CD4-positive, alpha-beta T cell treated with Interleukin-17A for 1 hour (primary cell): ENCODE measurements at places on chromosomes 16 and 17.

DNA sequence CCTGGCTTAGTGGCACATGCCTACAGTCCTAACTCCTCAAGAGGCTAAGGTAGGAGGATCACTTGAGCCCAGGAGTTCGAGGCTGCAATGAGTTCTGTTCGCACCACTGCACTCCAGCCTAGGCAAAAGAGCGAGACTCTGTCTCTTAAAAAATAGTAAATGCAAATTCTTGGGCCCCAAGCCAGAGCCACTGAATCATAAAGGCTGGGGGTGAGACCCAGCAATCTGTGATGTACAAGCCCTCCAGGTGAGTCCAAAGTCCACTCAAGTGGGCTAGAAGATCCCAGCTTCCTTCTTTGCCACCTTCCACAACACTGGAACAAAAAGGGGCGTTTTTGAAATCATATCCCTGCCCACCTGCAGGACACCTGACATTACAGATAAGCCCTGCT lies 16.9 kb downstream of the TRIM25 start:
- no peak for DNase-seq

GRCh38 chr16:55379876-55380390 lies 55.9 kb downstream of the IRX6 start:
- no peak for DNase-seq

GRCh38 chr17:70205401-70205800 lies 36.1 kb downstream of the KCNJ2 start:
- no peak for DNase-seq

DNA sequence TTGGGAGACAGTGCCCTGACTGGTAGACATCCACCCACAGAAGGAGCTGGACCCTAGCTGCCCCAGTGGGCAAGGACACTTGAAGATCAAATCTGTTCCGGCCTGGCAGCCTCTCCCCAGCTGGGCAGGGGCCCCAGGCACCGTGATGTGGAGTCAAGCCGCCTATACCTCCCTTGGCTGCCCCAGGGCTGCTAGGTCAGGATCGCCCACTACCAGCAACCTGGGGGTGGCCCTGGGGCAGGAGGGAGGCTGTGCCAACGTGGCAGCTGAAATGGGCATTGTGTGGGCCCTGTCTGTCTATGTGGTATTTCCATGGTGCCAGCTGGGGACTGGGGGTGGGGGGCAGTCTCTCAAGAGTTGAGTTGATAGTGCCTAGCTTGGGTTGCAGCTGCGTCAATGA lies 941 bp downstream of the PDK2 start:
- no peak for DNase-seq

DNA sequence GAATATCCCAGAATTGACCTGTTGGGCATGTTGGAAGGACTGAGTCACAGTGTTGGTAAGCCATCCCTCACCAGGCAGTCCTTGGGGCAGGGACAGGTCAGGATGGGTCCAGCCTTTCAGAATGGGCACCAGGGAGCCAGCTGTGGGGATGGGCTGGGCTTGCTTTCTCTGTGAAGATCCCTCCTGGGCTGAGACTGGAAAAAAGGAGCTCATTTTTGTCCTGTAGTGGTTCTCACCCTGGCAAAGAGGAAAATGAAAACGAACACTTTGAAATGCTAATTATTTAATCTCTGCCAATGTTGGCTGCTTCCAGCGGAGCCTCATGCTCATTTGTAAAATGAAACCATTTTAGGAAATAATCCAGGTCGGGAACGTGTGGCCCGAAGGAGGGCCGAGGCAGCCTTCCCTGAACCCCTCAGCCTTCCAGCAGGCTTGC lies 237.5 kb upstream of the SALL1 start:
- DNase-seq = no peak

DNA sequence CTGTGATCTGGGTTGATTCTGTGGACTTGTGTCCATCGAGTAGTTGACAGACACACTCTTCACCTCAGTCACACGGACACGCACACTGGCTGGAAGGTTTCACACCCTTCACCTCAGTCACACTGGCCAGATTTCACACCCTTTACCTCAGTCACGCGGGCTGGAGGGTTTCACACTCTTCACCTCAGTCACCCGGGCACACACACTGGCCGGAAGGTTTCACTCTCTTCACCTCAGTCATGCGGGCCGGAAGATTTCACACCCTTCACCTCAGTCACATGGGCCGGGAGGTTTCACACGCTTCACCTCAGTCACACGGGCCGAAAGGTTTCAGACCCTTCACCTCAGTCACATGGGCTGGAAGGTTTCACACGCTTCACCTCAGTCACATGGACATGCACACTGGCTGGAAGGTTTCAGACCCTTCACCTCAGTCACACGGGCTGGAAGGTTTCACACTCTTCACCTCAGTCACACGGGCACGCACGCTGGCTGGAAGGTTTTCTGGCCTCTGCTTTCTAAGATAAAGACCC lies 96.2 kb downstream of the PGS1 start:
- DNase-seq = peak; percentile 51

DNA sequence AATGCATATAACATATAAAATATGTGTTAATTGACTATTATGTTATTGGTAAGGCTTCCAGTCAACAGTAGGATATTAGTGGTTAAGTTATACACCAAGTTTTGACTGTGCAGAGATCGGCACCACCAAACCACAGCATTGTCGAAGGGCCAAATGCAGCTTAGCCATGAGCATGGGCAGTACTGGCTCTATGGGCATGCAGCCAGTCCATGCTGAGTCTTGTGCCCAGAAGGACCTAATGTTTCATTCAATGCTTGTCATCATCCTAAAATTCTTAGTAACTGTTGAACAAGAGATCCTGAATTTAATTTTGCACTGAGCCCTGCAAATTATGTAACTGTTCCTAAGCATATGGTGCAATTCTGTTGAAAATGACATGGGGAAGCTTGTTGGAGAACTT lies 233.4 kb upstream of the HS3ST3A1 start:
- no peak for DNase-seq

DNA sequence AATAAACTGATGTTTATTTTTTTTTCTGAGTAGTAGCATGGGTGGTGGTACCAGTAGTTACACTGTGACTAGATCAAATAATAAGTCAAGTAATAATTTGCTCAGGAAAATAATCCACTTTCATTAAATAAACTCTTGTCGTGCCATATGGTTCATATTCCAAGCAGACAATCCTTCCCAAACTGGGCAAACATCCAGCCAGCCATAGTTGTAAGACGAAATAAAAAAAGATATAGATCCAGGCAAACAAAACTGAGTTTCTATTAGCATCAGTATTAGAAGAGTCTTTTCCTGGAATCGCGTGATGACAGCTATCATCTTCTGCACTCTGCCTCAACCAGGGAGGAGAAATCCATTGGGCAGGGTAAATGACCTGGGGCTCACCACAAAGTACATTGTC lies 508.4 kb upstream of the GOT2 start:
- no peak for DNase-seq

DNA sequence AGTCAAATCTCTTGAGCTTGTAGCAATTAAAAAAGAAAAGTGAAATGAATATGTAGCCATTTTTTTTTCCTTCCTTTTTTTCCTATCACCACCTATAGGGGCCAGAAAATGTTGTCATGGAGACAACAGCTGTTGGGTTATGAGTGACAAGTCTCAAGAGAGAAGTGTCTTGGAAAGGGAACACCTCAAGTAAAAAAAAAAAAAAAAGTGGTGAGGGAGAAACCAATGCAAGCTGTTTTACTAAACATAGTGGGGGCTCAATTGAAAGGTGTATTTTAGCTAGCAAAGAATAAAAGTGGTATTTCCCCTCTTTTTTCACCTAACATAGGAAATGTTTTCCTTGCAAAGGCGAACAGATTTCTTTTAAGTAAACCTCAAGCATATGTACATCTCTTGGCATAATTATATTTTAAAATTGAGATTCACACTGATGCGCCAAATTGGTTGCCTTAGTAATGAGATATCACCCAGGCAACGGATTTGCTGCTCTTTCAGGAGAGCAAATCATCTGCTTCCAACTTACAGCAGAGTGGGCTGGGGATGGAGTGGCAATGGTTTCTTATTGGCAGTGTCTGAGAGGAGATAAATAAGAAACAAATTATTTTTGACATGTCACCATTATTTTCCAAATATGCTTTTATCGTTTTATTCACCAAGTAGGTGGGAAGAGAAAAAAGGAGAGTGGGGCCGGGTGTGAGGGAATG lies 183.6 kb downstream of the MYO1D start:
- DNase-seq = no peak

DNA sequence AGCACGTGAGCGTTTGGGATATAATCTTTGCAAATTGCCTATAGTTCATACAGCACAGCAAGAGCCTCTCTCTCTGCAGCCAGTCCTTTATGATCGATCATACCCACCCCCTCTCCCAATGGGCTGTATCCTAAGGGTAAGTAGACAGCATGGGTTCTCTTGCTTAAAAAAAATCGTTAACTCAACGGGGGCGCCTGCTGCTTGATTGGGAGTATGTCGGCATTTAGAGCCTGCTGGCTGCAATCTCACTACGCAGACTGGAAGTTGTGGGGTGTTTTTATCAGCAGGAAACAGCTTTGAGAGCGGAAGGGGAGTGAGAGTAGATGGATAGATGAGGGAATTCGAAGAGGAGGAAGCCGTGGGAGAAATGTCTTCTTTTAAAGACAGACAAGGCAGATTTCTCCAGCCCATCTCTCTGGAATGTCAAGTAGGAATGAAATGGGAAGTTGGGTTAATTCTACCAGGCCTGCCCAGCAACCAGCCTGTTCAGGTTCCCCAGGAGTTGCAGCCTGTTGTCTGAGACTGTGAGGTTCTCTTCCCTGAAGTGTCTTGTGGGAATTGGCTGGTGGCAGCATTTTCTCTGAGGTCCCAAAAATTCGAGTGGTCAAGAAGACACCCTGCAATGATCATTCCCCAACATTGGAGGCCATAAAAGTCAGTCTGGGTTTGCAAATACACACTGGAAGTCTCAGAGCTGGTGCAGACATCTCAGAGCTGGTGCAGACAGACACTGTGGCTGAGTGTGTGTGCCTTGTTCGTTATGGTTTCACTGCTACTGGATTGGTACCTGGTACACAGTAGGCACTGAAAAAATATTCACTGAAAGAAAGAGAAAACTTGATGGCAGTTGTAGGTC lies 65.6 kb downstream of the PRKCB start:
- DNase-seq = no peak

- no peak for DNase-seq
Observed at GRCh38 chr17:40313668-40314583, 4.9 kb downstream of the RARA start.

DNA sequence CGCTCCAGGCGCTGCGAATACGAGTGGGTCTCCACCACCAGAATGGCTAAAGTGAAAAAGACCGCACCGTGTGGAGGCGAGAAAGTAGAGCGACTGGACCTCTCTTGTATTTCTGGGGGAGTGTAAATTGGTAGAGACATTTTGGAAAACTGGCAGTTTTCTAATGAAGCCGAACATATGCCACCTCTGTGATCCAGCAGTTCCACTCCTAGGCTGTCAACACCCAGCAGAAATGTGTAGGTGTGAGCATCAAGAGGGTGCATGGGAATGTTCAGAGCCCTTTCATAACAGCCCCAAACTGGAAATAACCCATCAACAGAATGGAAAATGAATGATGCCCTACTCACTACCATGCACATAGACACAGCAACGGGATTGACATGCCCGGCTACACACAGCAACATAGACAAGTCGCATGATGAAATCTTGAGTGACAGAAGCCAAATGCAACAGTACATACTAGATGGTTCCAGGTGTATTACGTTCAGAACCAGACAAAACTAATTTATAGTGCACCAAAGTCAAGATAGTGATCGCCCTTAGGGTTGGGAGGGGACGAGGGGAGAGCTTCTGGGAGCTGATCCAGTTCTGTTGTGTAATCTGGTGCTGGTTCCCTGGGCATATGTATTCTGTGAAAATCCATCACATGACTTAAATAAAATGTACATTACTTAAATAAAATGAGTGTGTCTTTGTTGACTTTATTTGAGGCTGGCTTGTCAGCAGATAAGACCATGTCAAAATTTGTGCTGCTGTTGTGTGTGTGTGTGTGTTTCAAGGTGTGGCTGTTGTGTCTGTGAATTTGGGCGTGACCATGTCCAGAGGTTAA lies 877 bp upstream of the BCL7C start:
- DNase-seq = peak; percentile 20

GRCh38 chr16:10767127-10767526 lies 23.5 kb downstream of the NUBP1 start:
- DNase-seq = no peak

GRCh38 chr16:85879975-85880831 lies 18.8 kb upstream of the IRF8 start:
- DNase-seq = no peak

- no peak for DNase-seq
Observed at GRCh38 chr16:83681381-83681956, 126.3 kb upstream of the HSBP1 start.
